ENCODE measurements at places on chromosomes 1 and 21. TPM values are rescaled to one million over a fixed set of nuclear protein-coding genes. Genes with fewer than 3 reads are reported as not detected.

GRCh38 chr1:42955311-42956063, 3.2 kb downstream of the SLC2A1 start:
- peaks cover 23% of the 10 kb centered on the region for H3K36me3 ChIP-seq
- no peak for DNase-seq
- peak overlapping the region; percentile 89 for H3K4me3 ChIP-seq
- H3K27me3 ChIP-seq: no peaks in the 10 kb centered on the region
- peaks cover 21% of the 10 kb centered on the region for H3K4me1 ChIP-seq

DNA sequence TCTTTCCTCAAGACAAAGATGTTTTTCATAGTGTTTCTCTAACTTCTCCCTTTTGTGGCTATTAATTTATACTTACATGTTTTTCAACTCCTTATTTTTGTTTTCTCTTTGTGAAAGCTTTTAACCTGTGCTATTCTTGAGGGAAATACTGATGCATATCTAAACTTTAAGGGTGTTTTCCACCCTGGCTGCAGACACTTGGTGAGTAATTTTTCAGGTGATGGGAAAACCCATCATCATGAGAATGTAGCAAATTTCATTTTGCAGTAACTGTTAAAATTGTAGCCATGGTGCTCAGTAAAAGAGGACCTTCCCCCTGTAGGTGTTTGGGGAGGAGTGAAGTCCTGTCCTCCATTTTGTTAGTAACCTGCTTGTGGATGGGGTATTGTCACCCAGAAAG, 124.2 kb downstream of the LIPI start:
- no peaks in the 10 kb centered on the region for H3K4me1 ChIP-seq
- DNase-seq: no peak
- no peaks in the 10 kb centered on the region for H3K36me3 ChIP-seq
- no peak overlapping the region for H3K27ac ChIP-seq

- H3K27me3 ChIP-seq: peaks cover 9% of the 10 kb centered on the region
- DNase-seq: peak; percentile 60
- no peak within 1 kb of the TSS for H3K4me3 ChIP-seq
Observed at GRCh38 chr1:54547601-54548388, at the start of gene ACOT11. Gene ACOT11 (plus strand): TSS chr1:54548228. CDS start chr1:54548310, 82 bp downstream.

DNA sequence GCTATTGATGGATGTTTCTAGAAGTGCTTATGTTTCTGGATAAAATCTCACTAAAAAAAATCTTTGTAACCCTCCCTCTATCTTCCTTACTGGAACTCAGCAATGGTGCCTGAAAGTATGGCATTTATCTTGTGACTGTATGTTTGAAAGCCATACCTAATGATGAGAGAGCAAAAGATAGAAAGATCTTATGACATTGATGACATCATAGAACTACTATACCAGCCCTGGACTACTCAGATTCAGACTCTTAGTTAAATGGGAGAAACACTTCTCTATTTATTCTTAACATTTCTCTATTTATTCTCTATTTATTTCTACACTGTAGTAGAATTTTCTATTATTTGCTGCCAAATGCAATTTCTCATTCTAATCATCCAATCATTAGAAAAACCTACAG, 32.7 kb upstream of the SYCP1 start:
- no peak for DNase-seq
- H3K4me1 ChIP-seq: no peaks in the 10 kb centered on the region
- no peaks in the 10 kb centered on the region for H3K27me3 ChIP-seq

- H3K4me1 ChIP-seq: peaks cover 8% of the 10 kb centered on the region
- no peak overlapping the region for H3K4me3 ChIP-seq
- no peaks in the 10 kb centered on the region for H3K36me3 ChIP-seq
- no peak overlapping the region for H3K27ac ChIP-seq
- no peaks in the 10 kb centered on the region for H3K27me3 ChIP-seq
Observed at GRCh38 chr1:6779089-6779805, 6.0 kb upstream of the CAMTA1 start.

DNA sequence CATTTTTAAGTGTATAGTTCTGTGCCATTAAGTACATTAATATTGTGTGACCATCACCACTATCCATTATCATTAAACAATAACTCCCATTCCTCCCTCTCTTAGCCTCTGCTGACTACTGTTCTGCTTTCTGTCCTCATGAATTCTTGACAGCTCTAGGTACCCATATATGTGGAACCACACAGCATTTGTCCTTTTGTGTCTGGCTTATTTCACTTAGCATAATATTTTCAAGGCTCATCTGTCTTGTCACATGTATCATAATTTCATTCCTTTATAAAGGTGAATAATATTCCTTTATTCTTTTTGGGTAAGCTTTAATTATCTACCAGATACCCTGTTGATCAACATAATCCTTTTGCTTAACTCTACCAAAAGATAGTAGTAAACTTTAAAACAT, 47.7 kb downstream of the SPEN start:
- no peak for DNase-seq
- peak overlapping the region; percentile 17 for H3K4me3 ChIP-seq
- H3K27me3 ChIP-seq: no peaks in the 10 kb centered on the region
- peaks cover 19% of the 10 kb centered on the region for H3K36me3 ChIP-seq
- peak overlapping the region; percentile 41 for H3K27ac ChIP-seq

DNA sequence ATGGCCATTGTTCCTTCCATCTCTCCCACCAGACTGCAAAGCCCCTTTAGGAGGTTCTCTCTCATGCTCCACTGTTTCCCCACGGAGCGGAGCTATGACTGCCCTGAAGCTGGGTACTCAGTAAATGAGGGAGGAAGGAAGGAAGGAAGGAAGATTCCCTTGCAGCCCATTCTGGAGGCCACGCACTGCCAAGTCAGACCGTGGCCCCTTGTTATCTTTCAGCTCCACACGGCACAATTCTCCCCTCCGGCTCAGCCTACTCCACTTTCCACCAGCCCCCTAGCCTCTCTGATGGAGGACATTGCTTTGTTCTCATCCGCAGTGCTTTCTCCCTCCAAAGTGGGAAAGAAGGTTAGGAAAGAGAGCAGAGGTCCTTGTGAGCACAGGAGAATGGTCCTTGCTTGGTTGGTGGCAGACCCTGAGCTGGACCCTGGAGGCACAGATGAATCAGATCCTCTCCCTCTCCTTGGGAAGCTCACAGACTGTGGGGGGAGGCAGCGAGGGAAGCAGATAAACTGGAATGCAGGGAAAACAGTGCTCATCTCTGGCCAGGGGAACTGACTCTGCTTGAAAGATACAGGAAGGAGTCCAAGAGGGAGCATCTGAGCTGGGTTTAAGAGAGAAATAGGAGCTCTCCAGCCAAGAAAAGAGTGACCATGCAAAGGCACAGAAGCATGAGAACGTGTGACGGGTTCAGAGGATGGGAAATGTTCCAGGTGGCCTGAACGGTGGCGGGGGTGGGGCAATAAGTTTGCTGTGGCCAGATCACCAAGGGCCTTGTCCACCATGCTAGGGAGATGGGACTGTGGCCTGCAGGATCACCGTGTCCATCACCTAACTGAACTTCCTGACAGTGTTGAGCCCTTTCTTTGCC, 52.6 kb downstream of the GLIS1 start:
- H3K4me1 ChIP-seq: peaks cover 48% of the 10 kb centered on the region
- H3K27me3 ChIP-seq: peaks cover 66% of the 10 kb centered on the region
- DNase-seq: no peak
- no peaks in the 10 kb centered on the region for H3K36me3 ChIP-seq
- peak overlapping the region; percentile 72 for H3K4me3 ChIP-seq
- peak overlapping the region; percentile 63 for H3K27ac ChIP-seq

- H3K27ac ChIP-seq: peak overlapping the region; percentile 44
- DNase-seq: no peak
- H3K36me3 ChIP-seq: no peaks in the 10 kb centered on the region
- peaks cover 78% of the 10 kb centered on the region for H3K27me3 ChIP-seq
Observed at GRCh38 chr1:226549937-226550671, 1.5 kb downstream of the STUM start.

DNA sequence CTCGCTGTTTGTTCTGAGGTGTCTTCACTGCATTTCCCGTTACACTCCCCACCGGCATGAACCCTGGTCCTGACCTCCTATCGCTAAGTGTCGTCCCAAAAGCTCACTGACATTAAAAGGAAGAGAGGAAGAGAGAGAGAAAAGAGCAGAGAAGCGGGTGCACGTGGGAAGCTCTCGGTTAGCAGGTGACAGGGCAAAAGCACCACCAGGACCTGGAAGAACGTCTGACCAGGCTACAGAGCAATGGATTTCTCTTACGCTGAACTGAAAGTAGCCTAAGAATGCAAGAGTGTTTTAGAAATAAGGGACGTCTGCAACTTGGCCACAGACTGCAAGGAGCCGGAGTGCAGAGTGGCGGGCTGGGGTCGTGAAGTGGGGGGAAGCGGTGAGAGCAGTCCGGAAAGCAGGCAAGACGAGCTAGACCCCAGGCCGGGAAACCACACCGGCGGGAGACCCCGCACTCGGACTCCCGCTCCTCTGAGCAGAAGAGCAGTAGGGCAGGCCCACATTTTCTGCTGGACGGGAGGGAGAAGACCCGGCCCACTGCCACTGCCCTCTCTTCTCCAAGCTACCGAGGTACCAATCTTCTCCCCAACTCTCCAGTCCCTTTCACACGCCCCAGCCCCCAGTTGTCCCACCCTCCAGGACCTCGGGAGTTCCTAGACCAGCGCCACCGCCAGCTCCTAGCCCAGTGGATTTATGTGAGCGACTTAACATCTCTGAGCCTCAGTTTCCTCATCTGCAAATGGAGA, 8.3 kb upstream of the MPZL1 start:
- peak overlapping the region; percentile 97 for H3K4me3 ChIP-seq
- no peak for DNase-seq
- H3K27me3 ChIP-seq: peaks cover 28% of the 10 kb centered on the region
- peaks cover 3% of the 10 kb centered on the region for H3K36me3 ChIP-seq
- H3K27ac ChIP-seq: peak overlapping the region; percentile 92
- H3K4me1 ChIP-seq: peaks cover 8% of the 10 kb centered on the region

GRCh38 chr1:4527819-4528218, 126.6 kb upstream of the AJAP1 start:
- DNase-seq: no peak
- peaks cover 22% of the 10 kb centered on the region for H3K27me3 ChIP-seq
- no peak overlapping the region for H3K4me3 ChIP-seq
- no peak overlapping the region for H3K27ac ChIP-seq
- no peaks in the 10 kb centered on the region for H3K36me3 ChIP-seq
- peaks cover 4% of the 10 kb centered on the region for H3K4me1 ChIP-seq

GRCh38 chr1:27314169-27314568, 7.8 kb upstream of the TMEM222 start:
- DNase-seq: no peak
- H3K27ac ChIP-seq: peak overlapping the region; percentile 47

DNA sequence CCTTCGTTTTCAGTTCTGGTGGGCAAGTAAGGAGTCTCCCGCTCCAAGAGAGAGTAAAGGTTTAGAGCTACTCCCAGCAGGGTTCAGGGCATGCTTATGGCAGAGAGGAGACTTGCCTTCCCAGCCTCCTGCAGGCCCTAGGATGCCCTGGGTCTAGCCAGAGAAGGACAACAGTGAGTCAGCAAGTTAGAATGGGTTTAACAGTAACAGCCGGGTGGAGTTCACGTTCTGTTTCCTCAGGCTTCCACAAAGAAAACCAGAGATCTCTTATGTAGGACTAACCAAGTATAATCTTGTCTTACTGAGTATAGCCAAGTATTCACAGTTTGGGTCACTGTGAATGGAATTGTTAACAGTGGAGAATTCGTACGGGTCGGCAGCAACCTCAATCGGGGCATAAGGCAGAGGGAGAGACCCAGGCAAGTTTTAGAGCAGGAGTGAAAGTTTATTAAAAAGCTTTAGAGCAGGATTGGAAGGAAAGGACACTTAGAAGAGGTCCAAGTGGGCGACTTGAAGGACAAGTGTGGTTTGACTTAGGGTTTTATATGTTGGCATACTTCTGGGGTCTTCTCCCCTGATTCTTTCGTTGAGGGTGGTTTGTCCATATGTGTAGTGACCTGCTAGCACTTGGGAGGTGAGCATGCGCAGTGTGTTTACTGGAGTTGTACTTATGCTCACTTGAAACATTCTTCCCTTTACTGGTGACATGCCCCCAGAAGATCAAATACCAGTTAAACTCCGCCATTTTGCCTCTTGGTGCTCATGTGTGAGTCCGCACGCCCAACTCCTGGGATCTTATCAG, 4.5 kb downstream of the OVAAL start:
- H3K27me3 ChIP-seq: no peaks in the 10 kb centered on the region
- H3K4me3 ChIP-seq: no peak overlapping the region
- no peak for DNase-seq
- H3K27ac ChIP-seq: peak overlapping the region; percentile 4

DNA sequence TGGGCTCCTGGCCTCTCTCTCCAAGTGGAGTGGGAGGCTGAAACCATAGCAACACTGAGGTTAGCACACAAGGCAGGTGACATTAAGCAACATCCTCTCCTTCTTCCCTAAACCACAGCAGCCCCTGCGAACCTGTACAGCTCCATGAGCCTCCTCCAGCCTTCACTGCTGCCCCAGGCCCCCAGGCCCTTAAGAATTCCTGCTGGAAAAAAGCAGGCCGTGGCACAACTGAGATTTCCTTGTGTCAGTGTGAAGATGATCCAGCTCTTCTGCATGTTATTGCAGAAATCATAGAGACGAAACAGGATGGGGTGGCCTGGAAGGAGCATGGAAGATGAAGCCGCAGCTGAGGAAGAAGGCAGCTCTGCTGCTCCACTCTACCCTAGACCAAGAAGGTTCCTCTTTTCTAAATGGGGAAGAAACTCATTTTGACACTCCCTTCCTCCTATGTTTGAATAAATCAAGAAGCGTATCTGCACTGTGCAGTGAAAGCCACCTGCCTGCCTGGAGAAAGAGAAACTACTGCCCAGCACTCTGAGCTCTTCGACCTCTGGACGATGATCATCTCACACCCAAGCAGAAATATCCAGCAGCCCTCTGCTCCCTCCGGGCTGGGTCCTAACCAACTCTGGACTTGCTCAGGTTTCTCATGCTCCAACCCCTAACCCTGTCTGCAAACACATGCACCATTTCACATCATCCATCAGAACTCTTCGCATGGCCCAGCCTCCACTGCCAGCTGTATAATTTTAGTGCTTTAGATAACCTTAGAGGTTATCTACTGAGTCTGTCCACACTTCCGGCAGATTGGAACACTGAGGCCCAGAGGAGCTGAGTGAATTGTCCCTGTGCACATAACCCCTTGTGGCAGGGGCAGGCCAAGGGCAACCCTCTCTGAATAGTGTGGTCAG, 20.7 kb downstream of the SH3BP5L start:
- no peak for DNase-seq
- H3K4me1 ChIP-seq: peaks cover 4% of the 10 kb centered on the region
- no peaks in the 10 kb centered on the region for H3K27me3 ChIP-seq
- no peak overlapping the region for H3K27ac ChIP-seq

- DNase-seq: no peak
- peaks cover 14% of the 10 kb centered on the region for H3K36me3 ChIP-seq
- H3K4me1 ChIP-seq: peaks cover 4% of the 10 kb centered on the region
- no peaks in the 10 kb centered on the region for H3K27me3 ChIP-seq
- no peak overlapping the region for H3K4me3 ChIP-seq
- no peak overlapping the region for H3K27ac ChIP-seq
Observed at GRCh38 chr1:89555550-89555949, 30.9 kb downstream of the LRRC8B start.

DNA sequence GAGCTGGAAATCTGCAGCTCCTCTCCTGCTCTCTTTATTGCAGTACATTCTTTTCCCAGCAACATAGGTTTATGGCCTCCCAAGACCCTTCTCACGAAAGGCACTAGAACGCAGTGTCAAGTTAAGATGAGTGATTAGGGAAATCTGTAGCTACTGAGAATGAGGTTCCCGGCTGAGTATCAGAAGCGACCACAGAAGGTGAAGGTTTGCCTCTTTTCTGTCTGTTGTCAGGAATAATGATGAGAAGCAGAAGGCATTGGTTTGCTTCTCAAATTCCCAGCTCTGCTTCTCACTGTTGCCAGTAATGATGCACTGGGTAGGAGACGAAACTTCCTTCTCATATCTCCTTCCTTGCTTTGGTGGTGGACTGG, 128.4 kb downstream of the NTMT2 start:
- no peak overlapping the region for H3K4me3 ChIP-seq
- no peak for DNase-seq
- peaks cover 12% of the 10 kb centered on the region for H3K4me1 ChIP-seq
- H3K36me3 ChIP-seq: no peaks in the 10 kb centered on the region

The GBP6 gene
- total RNA-seq: 0.29 TPM

The C1orf174 gene
- 31.4 TPM for total RNA-seq

The ZNF683 gene
- not detected for total RNA-seq

The DCDC2B gene
- not detected for total RNA-seq

The FCGR3A gene
- not detected for total RNA-seq
